ENCODE measurements at places on chromosomes 6 and 20. TPM values are rescaled to one million over a fixed set of nuclear protein-coding genes. Genes with fewer than 3 reads are reported as not detected.

DNA sequence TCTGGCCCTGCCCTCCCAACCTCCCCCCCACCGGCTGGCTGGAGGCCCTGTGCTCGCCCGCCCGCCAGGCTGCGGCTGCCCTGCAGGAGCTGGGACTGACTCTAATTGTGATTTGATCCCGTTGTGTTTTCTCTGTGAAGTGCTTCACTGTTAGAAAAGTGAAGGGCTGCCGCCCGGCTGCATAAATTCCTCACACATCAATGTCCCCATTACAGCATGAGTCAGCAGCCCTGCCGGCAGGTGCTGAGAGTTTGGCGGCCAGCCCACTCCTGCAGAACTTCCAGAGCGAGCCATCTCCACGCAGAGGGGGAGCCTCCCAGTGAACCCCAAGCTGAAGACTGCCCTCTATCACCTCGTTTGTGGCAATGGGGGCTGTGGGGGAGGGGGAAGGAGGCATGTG lies 137.9 kb downstream of the DLL1 start:
- peaks cover 4% of the 10 kb centered on the region for H3K4me1 ChIP-seq
- no peak overlapping the region for H3K4me3 ChIP-seq
- no peaks in the 10 kb centered on the region for H3K36me3 ChIP-seq
- DNase-seq = no peak
- no peak overlapping the region for H3K27ac ChIP-seq

DNA sequence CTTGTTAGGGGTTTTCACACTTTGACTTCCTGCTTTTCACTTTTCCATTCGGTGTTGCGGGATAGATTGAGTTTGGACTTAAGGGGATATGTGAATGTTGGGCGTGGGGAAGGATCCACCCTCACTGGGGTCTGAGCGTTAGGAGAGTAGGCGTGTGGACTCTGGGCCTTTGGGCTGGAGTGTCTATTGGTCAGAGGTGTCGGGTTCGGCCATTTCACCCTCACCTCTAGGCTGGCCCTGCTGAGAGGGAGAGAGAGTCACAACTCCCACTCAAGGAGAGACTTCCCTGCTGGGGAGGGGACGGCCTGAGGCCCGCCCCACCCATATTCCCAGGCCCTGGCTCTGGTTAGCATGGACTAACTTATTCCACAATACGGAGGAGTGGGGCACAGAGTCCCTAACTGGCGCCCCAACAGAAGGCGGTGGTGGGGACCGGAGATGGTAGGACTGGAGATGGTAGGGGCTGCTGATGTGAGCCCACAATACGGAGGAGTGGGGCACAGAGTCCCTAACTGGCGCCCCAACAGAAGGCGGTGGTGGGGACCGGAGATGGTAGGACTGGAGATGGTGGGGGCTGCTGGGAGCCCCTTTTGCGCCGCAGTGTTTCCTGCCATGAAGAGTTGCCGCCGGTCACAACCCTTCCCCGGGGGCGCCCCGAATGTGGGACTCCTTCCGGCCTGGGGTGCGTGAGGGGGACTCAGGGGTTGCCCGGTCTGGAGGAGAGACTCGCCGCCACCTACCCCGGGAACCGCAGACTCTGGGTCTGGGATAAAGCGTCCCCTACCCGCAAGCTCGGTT lies 1.4 kb upstream of the PTPRA start:
- no peaks in the 10 kb centered on the region for H3K27me3 ChIP-seq
- H3K27ac ChIP-seq = no peak overlapping the region
- no peaks in the 10 kb centered on the region for H3K36me3 ChIP-seq
- peaks cover 11% of the 10 kb centered on the region for H3K4me1 ChIP-seq
- peak overlapping the region; percentile 98 for H3K4me3 ChIP-seq

- no peaks in the 10 kb centered on the region for H3K27me3 ChIP-seq
- no peak overlapping the region for H3K27ac ChIP-seq
- H3K4me3 ChIP-seq = no peak overlapping the region
- no peaks in the 10 kb centered on the region for H3K36me3 ChIP-seq
- H3K4me1 ChIP-seq = no peaks in the 10 kb centered on the region
- DNase-seq = no peak
Measured at GRCh38 chr6:119677384-119677783, 327.8 kb upstream of the MAN1A1 start.

DNA sequence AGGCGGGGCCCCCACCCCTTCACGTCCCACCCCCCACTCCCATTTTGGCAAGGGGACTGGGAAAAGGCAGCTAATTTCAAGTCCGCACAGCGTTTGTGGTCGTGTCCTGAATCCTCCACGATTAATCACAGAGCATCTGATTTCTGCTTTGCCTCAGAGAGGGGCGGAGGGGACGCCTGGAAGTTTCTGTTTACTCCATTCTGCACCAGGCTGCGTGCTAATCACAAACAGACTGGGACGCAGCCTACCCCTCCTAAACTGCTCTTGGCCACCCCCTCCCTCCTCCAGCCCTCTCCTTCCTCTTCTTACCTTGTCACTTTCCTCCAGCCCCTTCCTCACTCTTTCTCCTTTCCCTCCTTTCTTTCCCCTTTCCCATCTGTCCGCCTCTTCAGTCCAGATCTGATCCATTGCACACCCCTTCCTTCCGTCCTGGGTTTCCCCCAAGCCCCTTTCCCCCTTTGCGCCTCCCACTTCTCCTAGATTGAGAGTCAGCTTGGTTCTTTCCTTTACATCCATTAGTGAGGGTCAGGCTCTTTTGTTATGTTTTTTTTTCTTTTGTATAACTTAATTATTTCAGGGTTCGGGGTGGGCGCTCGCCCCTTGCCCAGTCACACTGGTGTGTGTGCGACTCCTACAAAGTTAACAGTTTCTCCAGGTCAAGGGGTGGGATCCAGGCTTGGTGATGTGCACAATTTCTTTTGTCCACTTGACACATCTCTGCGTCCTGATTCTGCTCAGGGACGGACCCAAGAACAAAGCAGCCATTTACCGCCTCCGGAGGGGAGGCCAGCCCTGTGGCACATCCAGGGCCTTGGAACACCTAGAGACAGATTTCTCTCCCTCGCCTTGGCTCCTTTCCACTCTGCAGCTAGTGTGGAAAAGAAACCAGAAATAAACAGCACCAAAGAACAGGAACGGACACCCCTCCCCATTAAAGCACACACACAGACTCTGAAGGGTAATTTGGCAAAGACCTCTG lies 520 bp upstream of the RIPOR3 start:
- no peak overlapping the region for H3K27ac ChIP-seq
- H3K4me1 ChIP-seq = peaks cover 5% of the 10 kb centered on the region
- DNase-seq = no peak
- peak overlapping the region; percentile 63 for H3K4me3 ChIP-seq

The ZNF318 gene
- 24.1 TPM for total RNA-seq

- H3K4me3 ChIP-seq = no peak overlapping the region
- H3K27me3 ChIP-seq = no peaks in the 10 kb centered on the region
- H3K36me3 ChIP-seq = no peaks in the 10 kb centered on the region
- H3K27ac ChIP-seq = no peak overlapping the region
Measured at GRCh38 chr20:3900187-3900604, 11.0 kb downstream of the PANK2 start.

DNA sequence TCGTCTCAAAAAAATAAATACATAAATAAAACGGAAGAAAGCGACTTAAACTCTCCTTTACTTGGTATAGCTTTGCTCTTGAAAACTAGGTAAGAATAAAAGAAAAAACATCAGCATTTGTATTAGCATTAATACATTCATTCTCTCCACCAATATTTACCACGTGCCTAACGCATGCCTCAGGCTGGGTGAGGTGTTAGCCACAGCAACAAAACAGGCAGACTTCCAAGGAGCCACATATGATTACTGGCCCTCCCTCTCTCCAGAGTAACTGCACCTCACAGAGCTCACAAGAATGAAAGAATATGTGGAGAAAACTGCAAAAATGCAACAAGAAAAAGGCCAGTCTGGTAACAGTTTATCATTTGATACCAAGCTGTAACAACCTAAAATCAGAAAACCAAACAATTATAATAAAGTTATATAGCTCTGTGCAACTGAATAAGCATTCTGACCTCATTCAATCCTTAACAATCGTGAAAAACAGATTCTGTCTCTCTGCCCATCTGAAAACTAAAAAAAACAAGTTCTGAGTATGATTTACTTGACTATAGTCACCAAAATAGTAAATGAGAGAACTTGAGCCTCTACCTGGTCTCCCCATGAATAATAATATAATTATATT lies 5.2 kb downstream of the NAPB start:
- peaks cover 24% of the 10 kb centered on the region for H3K4me1 ChIP-seq
- H3K36me3 ChIP-seq = no peaks in the 10 kb centered on the region
- H3K27ac ChIP-seq = no peak overlapping the region
- no peak for DNase-seq
- no peak overlapping the region for H3K4me3 ChIP-seq

- peaks cover 18% of the 10 kb centered on the region for H3K4me1 ChIP-seq
- H3K4me3 ChIP-seq = peak overlapping the region; percentile 30
- no peak for DNase-seq
Measured at GRCh38 chr6:75446241-75446880, 47.2 kb downstream of the FILIP1 start.

- H3K36me3 ChIP-seq = no peaks in the 10 kb centered on the region
- H3K27me3 ChIP-seq = no peaks in the 10 kb centered on the region
- H3K4me3 ChIP-seq = no peak overlapping the region
Measured at GRCh38 chr6:40640599-40641227, 53.5 kb upstream of the LRFN2 start.

The TRIM40 gene
- total RNA-seq = not detected

DNA sequence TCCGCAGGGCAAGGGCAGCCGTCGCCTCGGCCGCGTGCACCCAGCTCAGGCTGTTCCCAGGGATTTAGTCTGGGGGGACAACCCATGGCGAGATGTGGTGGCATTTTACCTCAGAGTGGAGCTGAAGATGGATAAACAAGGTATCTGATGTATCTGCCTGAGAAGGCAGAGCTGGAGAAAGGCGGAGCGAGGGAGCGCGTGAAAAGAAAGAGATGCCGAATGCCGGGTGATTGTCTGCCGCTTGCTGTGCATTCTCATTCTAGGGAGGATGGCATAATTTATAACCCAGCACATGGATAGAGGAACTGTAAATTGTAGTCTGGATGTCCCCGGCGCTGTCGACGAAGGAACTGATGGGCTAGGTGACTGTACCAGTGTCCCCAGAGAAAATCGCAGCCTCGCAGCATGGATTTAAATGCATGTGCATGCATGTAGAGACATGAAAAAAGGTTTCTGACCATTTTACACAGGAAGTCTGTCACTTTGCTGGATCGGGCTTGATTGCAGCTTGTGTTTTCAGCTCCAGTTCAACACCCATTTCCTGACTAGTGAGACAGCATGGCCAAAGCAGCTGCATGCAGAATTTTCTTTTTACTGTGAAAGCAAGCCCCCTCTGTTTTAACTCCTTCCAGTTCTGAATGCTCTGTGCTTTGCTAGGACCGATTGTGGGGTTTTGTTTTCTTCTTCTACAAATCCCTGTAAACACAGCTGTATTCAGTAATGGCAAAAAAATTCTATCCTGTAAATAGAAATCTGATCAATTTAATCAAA lies 149.7 kb downstream of the PRL start:
- no peak overlapping the region for H3K27ac ChIP-seq
- H3K36me3 ChIP-seq = no peaks in the 10 kb centered on the region
